ENCODE measurements at places on chromosomes 7 and 10.

- no peak for DNase-seq
Observed at GRCh38 chr7:92135052-92135889, 994 bp upstream of the CYP51A1 start.

- DNase-seq: peak; percentile 12
Observed at GRCh38 chr7:31443457-31443856, 70.4 kb upstream of the ITPRID1 start.

GRCh38 chr7:9945857-9946256 is 1027.8 kb upstream of the PHF14 start:
- no peak for DNase-seq

- DNase-seq: peak; percentile 62
Observed at GRCh38 chr10:74081192-74081803, 69.3 kb downstream of the AP3M1 start.

DNA sequence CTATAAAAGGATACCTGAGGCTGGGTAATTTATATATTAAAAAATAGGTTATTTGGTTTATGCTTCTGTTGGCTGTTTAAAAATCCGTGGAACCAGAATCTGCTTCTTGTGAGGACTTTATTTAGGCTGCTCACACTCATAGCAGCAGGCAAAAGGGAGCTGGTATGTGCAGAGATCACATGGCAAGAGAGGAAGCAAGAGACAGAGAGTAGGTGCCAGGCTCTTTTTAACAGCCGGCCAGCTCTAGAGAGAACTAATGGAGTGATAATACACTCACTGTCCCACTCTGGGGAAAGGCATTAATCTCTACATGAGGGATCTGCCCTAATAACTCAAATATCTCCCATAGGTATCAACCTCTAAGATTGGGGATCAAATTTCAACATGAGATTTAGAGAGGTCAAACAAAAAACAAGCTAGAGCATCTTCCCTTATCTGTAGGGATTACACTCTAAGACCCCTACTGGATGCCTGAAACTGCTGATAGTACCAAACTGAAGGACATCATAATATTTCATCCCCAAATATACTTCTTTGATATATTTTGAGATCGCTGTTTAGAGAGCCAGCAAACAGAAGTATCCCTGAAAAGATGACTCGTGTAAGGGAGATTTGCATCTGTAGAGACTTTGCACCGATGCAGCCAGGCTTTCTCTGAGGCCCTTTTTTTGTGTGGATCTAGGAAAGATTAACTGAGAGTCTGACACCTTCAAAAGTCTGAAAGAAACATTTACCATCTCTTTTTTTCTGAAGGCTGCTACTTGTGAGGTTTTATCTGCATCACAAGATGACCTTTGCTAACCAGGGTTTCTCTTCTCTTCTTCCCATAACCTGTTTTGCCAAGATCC is 717.0 kb upstream of the MBL2 start:
- DNase-seq: no peak

- DNase-seq: no peak
Observed at GRCh38 chr7:92916770-92917224, 80.4 kb upstream of the CDK6 start.

DNA sequence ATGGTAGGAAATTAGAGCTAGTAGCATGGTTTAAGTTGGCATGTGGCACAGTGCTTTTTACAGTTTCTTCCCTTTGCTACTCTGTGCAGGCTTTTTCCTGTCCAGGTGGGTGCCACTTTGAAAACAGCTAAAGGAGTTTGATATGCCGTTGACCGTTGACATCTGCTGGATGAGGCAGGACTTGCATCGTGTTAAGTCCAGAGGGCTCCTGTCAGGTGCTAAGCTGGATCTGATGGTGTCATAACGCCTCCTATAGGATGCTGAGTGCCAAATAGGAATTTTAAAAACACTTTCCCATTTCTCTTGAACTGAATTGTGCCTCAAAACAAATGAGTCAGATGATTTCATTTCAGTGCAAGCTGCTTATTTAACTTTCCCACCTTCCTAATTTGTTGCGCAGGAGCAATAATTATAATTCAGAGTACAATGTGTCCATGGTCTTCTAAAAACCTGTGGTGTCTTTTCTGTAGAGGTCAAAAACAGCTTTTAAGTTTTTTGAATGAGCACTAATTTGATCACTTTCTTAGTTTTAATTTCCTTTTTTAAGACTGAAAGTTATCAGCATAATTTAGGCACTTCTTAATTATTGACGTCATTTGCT is 178.3 kb downstream of the CDCA7L start:
- peak; percentile 13 for DNase-seq

- no peak for DNase-seq
Observed at GRCh38 chr10:7558036-7558435, 108.7 kb downstream of the ITIH5 start.

- no peak for DNase-seq
Observed at GRCh38 chr7:102208826-102209225, 77.8 kb upstream of the SH2B2 start.

DNA sequence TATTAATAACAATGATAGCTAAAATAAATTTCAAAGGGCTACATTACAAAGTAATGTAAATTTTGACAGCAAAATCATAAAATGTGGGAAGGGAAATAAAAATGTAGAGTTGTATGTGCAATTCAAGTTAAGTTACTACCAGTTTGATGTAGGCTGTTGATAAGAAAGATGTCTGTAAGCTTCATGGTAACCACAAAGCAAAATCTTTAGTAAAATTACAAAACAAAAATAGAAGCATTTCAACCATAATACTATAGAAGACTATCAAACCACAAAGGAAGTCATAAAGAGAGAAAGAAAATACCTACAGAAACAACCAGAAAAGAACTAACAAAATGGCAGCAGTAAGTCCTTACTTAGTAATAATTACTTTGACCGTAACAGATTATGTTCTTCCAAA is 99.1 kb downstream of the C7orf25 start:
- DNase-seq: no peak

DNA sequence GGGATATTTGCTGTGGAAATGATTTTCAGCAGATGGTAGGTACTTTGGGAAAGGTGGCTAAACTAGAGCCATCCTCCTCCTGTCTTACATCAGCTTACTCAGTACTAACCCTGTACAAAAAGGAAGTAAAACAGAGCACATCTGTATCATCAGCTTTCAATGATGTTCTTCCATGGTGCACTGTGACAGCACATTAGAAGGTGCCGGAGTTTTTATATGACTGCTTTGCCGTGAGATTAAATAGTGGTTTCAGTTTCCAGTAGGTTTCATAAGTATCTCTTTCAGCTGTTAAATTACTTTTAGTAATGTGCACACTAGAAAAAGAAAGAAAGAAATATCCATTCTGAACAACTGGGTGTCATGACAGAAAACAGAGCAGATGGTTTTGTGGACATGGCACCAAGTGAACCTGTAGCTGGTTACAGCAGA is 86.5 kb downstream of the ARID5B start:
- peak; percentile 64 for DNase-seq

DNA sequence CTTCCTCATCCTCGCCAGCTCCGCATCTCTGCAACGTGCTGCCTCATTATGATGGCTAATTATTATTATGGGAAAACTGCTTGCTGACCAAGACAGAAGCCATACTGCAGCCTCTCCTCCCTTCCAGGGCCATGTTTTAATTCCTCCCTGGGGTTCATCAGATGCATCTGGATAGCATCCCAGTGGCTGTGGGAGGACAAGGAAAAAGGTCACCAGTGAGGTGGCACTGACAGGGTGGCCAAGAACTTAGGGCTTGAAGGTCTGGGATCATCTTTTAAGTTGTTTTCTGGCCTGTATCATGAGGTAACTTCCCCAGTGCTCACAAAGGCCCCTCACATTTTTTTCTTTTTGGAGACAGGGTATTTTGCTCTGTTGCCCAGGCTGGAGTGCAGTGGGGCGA is 39.6 kb downstream of the KCNH2 start:
- DNase-seq: no peak

All from CD4-positive, alpha-beta T cell treated with Interleukin-17A for 1 hour (primary cell).